Eye (tissue), 1 donor: ENCODE measurements at places on chromosomes 1 and 21.

GRCh38 chr1:65470766-65471165 lies 50.3 kb downstream of the LEPR start:
- DNase-seq, result no peak

DNA sequence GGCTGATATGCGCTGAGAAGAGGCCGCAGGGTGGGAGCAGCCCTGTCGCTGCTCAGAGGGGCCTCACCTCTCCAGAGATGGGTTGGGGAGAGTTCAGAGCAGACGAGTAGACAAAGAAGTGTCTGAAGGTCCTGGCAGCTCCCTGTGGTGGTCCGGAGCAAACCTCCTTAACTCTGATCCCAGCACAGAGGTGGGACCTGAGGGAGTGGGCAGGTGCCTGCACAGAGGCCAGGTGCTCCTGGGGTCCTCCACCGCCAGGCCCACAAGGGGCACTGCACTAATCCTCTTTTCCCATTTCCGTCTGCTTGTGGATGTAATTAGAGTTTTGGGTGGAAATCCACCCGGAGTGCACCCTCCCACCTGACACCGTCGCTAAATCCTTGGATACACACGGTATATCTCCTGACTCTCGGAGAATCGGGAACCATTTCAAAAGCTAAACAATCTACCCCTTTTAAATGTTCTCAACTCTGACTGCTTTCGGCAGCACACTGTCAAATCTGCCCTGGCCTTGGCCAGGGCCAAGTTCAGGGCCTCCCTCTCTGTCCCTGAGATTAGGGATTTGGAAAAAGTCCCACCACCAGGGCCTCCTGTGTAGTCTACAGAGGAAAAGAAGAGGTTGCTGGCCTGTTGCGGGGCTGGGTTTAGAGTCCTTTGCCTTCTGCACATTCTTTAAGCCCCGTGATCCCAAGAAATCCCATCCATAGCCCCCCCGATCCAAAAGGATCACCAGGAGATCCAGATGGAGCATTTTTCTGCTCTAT lies 22.4 kb downstream of the CASZ1 start:
- no peak for DNase-seq

GRCh38 chr1:37064039-37064438 lies 29.7 kb upstream of the GRIK3 start:
- no peak for DNase-seq

GRCh38 chr1:112704934-112705627 lies 1.8 kb downstream of the RHOC start:
- DNase-seq, result peak; percentile 94

- no peak for DNase-seq
Observed at GRCh38 chr1:9816199-9816598, 7.6 kb downstream of the CLSTN1 start.

DNA sequence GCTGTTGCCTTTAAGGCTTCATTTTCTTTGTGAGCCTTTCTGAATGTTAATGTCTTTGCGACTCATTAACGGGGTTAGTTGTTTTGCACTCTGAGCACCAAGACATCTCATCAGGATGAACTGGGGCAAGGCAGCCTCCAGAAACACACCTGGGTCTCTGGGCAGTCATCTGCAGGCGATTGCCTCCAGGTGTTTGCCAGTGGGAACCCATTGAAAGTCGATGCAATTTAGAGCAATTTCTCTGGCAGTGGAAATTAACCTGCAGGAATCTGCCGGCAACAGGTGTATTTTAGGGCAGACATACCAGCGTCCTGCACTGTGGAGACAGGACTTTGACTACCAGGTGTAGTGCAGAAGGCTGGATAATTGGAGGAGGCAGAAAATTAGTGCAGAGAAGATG lies 661.0 kb upstream of the PTBP2 start:
- no peak for DNase-seq
